Dermis microvascular lymphatic vessel endothelial cell (primary cell): ENCODE measurements at places on chromosomes 5 and 9. TPM values are rescaled to one million over a fixed set of nuclear protein-coding genes. Genes with fewer than 3 reads are reported as not detected.

BRINP1 gene
- total RNA-seq: 0.26 and 1.9 TPM in 2 replicates

SPATA31A3 gene
- total RNA-seq: not detected in 2 replicates

KLHL9 gene
- 26.8 and 36.4 TPM in 2 replicates for total RNA-seq

NUTM2G gene
- total RNA-seq: not detected in 2 replicates

PAM gene
- total RNA-seq: 205 and 318 TPM in 2 replicates

MRPS27 gene
- 63.0 and 82.3 TPM in 2 replicates for total RNA-seq

SCGB3A2 gene
- total RNA-seq: not detected in 2 replicates

PCDHGA11 gene
- total RNA-seq: 4.0 and 5.4 TPM in 2 replicates

MSX2 gene
- total RNA-seq: 0.13 TPM in 1 of 2 replicates, not detected in the other

PDZD2 gene
- total RNA-seq: 1.2 and 1.4 TPM in 2 replicates

TMEFF1 gene
- 7.1 and 12.9 TPM in 2 replicates for total RNA-seq

PCDHGA2 gene
- total RNA-seq: 0.39 and 1.1 TPM in 2 replicates

CNTLN gene
- total RNA-seq: 4.4 and 5.4 TPM in 2 replicates

SOX30 gene
- total RNA-seq: not detected in 2 replicates

AMBP gene
- total RNA-seq: not detected in 2 replicates

PCDHA4 gene
- under 0.01 and 0.25 TPM in 2 replicates for total RNA-seq

KIF12 gene
- total RNA-seq: not detected in 2 replicates

C5orf58 gene
- not detected in 2 replicates for total RNA-seq

IL33 gene
- 2.8 and 9.9 TPM in 2 replicates for total RNA-seq

CTSV gene
- total RNA-seq: 0.25 and 0.77 TPM in 2 replicates

FOXD4L5 gene
- total RNA-seq: under 0.01 TPM in 1 of 2 replicates, not detected in the other

DOK3 gene
- total RNA-seq: 2.8 and 4.4 TPM in 2 replicates

WWC1 gene
- 0.13 and 0.63 TPM in 2 replicates for total RNA-seq

KCTD16 gene
- total RNA-seq: under 0.01 TPM in 2 replicates

ACTBL2 gene
- total RNA-seq: not detected in 2 replicates

SLC36A3 gene
- total RNA-seq: not detected in 2 replicates

CCNO gene
- under 0.01 TPM in 1 of 2 replicates, not detected in the other for total RNA-seq

PCDHGA5 gene
- 0.26 and 0.63 TPM in 2 replicates for total RNA-seq

PRDM9 gene
- not detected in 2 replicates for total RNA-seq

RAI14 gene
- 149 and 192 TPM in 2 replicates for total RNA-seq

ANKRD31 gene
- under 0.01 TPM in 1 of 2 replicates, not detected in the other for total RNA-seq

GPR150 gene
- total RNA-seq: 0.13 TPM in 2 replicates

PKD2L2 gene
- not detected in 2 replicates for total RNA-seq

TLN1 gene
- total RNA-seq: 230 and 315 TPM in 2 replicates

QRFP gene
- total RNA-seq: not detected in 2 replicates

WDR38 gene
- total RNA-seq: not detected in 2 replicates

LCN1 gene
- total RNA-seq: not detected in 2 replicates

OCLN gene
- 0.90 and 1.5 TPM in 2 replicates for total RNA-seq

SV2C gene
- total RNA-seq: under 0.01 TPM in 1 of 2 replicates, not detected in the other

IDNK gene
- total RNA-seq: 4.6 and 5.8 TPM in 2 replicates

PLPP7 gene
- 1.9 and 2.3 TPM in 2 replicates for total RNA-seq

CCIN gene
- 0.13 and 0.38 TPM in 2 replicates for total RNA-seq

JADE2 gene
- 12.5 and 17.3 TPM in 2 replicates for total RNA-seq

MYOZ3 gene
- total RNA-seq: 0.13 and 0.25 TPM in 2 replicates

SMIM33 gene
- under 0.01 TPM in 1 of 2 replicates, not detected in the other for total RNA-seq

CCNI2 gene
- under 0.01 TPM in 2 replicates for total RNA-seq

CD74 gene
- 1.2 and 2.9 TPM in 2 replicates for total RNA-seq

SPINK5 gene
- total RNA-seq: 0.13 TPM in 1 of 2 replicates, not detected in the other

CLIC3 gene
- total RNA-seq: not detected in 2 replicates

LRRC26 gene
- total RNA-seq: 0.13 TPM in 1 of 2 replicates, not detected in the other

PTPRD gene
- total RNA-seq: 0.89 and 1.8 TPM in 2 replicates

PPP3R2 gene
- total RNA-seq: not detected in 2 replicates

NUDT2 gene
- total RNA-seq: 30.2 and 32.6 TPM in 2 replicates

CDC20B gene
- total RNA-seq: not detected in 2 replicates

NUTM2F gene
- total RNA-seq: not detected in 2 replicates

PDE8B gene
- under 0.01 TPM in 1 of 2 replicates, not detected in the other for total RNA-seq

CNTFR gene
- total RNA-seq: not detected in 2 replicates

GGTA1 gene
- total RNA-seq: 4.9 and 13.4 TPM in 2 replicates
